Immature natural killer cell (primary cell): ENCODE measurements at places on chromosomes 1 and 21.

DNA sequence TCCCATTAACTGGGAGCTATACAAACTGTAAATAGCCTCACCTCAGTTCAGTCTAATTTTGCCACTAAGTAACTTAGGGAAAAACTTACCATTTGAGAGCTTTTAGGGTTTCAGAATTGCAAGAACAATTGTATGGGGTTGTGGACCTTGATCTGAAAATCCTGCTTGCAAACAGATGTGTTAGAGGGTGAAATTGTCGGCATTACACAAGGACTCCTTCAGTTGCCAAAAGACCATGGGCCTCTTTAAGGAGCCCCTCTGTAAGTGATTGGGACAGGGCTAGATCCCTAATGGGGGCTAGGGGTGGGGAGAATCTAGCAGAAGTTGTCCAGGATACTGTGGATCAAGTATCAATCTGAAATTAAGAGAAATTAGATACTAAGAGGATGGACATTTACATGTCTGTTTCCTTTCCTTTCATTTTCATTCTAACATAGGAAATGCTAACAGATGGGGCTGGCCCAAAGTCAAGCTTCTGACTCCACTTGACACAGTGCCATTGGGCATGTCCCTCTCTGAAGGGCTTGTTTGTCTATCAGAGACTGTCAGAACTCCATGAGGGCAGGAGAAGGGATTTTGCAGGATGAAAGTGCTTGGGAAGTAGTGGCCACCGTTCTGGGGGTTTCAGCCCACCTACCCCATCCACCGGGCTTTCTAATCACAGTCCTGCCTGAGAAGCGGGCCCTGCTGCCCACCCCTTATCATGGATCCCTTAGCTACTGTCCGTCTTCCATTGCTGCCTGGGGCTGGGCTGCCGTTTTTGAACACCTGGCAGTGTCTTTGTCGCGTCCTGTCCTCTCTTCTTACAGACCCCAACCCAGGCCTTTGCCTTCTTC, 54.7 kb downstream of the STUM start:
- no peak for DNase-seq

DNA sequence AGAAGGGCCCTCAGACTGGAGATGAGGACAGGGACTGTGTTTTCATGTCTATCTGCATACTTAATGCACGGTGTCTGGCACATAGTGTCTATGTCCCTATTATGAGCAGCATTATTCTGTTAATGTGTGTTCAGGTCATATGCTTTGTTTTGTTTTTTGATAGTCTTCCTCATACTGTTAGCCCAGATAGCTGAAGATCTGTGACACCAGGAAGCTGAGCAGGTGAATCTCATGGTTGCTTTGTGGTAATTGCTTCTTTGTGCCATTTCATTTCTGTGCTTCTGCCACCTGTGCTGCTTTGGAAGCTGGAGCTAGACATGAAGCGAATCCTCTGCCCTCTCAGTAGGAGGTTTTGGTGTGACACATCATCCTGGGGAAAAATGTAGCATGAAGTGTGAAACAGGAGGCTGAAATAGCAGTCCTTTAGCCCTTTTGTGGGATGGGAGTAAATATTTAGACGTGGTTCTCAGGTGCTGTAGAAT, 15.8 kb downstream of the SMAP2 start:
- no peak for DNase-seq

DNA sequence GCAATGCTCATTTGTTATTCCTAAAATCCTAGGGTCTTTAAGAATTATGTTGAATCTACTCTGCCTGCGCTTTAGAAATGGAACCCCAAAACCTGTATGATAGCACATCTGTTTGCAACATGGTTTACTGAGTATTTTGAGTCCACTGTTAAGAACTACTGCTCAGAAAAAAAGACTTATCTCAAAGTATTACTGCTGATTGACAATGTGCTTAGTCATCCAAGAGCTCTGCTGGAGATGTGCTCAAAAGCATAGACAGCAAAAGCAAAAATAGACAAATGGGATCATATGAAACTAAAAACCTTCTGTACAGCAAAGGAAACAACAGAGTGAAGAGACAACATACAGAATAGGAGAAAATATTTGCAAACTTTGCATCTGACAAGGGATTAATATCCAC, 107.0 kb downstream of the CTH start:
- no peak for DNase-seq

DNA sequence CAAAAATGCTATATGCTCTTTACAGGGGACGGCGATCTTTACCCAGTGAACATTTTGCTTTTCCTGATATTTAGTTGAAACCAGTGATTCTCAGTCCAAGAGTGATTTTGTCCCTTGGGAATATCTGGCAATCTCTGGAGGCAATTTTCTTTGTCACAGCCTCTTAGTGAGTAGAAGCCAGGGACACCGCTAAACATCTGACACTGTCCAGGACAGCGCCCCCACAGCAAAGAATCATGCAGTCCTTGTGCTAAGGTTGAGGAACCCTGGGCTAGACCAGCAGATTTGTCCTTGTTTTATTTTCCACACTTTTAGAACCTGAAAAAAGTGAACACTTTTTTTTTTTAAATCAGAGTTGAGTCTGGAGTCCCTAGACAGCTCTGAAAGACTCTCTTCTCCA, 13.1 kb downstream of the EVA1C start:
- no peak for DNase-seq

GRCh38 chr1:244341455-244342450, 110.0 kb downstream of the ADSS2 start:
- peak; percentile 17 for DNase-seq

DNA sequence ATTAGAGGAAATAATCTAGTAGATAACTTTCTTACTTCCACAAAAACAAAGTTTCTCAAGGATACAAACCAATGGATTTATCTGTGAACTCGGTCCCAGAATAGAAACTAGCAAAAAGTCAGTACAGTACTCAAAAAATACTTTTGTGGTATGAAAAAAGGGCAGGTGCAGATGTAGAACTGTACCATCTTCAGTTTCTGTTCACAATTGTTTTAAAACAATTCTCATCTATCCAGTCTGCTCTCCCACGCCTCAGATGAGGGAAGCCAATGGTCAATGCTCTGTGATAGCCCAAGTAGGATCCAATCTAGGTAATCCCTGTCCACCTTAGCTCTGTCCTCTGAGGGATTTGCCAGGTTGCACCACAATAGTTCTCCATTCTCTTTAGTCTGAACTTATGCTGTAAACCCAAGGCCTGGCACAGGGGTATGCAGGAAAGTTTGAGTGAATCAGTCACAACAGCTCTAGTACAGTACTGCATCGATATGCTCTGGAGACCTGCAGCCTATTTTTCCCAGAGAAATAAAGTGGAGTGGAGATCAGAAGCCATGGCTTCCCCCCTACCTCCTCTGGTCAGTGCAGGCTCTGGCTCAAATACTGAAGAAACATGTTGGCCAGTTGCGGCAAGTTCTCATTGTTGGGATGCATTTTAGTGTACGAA, 1.4 kb downstream of the KTI12 start:
- DNase-seq, result no peak

DNA sequence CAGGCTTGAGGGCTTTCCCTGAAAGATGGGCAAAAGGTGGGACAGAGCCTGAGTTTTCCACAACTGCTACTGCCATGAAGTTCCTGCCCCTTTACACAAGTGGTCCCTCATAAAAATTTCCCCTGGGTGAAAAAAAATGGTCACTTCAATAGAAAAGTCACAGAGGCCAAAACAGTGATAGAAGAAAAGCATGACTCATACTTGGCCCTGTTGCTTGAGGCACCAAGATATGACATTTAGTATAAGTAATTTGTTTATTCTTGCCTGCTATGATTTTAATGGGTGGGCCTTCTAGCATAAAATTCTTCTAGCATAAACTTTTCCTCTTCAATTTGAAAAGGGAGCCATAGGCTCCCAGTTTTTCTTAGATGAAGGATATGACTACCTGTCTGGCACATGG, 280.2 kb downstream of the DPYD start:
- DNase-seq, result no peak

GRCh38 chr21:46550116-46550941, 54.6 kb downstream of the S100B start:
- peak; percentile 87 for DNase-seq

GRCh38 chr1:31239653-31240241, at the start of gene NKAIN1:
Gene NKAIN1 (minus strand): TSS chr1:31239887. CDS start chr1:31239547, 340 bp downstream.
- no peak for DNase-seq

DNA sequence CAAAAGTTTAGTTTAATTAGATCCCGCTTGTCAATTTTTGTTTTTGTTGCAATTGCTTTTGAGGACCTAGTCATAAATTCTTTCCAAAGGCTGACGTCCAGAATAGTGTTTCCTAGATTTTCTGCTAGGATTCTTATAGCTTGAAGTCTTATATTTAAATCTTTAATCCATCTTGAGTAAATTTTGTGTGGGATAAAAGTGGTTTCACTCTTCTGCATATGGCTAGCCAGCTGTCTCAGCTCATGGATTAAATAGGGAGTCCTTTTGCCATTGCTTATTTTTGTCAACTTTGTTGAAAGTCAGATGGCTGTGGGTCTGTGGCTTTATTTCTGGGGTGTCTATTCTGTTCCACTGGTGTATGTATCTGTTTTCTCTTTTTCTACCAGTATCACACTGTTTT, 801.3 kb upstream of the ADGRL4 start:
- DNase-seq, result no peak
